Retina (tissue), 1 donor: ENCODE measurements at places on chromosomes 7 and 10.

DNA sequence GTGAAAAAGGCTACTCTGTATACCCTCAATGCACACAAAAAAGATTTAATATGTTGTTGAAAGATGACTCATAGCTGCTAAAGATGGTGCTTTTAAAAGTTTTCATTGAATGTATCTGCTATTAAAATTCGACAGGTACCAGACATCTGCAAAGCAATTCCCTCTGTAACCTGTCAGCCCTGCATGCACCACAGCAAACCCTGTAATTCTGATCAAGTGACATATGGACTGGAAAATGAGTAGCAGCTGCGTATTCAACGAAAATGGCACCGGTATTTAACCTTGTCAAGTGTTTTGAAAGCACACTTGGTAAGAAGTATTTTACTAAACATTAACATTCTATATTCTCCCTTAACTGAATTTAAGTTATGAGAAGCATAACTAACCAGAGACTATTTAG, 58.2 kb upstream of the PTPRN2 start:
- no peak for DNase-seq

- DNase-seq, result no peak
These were observed 704.0 kb upstream of the LRRN3 start for GRCh38 chr7:110386913-110387312.

DNA sequence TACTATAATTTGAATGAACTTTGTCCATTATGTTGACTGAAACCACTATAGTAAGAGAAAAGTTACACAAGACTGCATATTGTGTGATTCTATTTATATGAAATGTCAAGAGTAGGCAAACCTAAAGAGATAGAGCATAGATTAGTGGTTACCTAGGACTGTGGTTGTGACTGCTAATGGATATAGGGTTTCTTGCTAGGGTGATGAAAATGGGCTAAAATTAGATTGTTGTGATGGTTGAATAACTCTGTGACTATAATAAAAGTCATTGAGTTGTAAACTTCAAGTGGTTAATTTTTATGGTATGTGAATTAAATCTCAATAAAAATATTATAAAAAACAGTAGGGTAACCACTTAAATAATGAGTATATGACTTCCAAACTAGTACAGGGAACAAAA, 142.9 kb upstream of the AHR start:
- DNase-seq, result no peak

GRCh38 chr10:128879441-128880140, 587.5 kb upstream of the MGMT start:
- no peak for DNase-seq

DNA sequence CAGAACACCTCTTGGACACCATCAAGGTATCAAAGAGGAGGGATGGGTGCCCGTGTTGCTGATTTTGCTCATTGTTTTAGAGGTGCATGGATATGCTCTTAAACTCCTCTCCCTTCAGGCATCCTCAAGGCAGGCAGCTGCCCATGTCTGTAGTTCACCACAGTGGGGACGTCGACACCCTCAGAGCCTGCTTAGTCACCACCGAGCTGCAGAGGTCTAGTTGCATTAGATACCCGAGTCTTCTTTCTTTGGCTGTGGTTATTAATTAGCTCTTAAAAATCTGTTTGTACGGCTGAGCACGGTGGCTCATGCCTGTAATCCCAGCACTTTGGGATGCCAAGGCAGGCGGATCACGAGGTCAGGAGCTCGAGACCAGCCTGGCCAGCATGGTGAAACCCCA, 24.7 kb upstream of the TSPAN13 start:
- no peak for DNase-seq

- DNase-seq, result no peak
These were observed 124.1 kb downstream of the CAMK1D start for GRCh38 chr10:12473491-12473890.

GRCh38 chr7:50921114-50921813, 138.6 kb upstream of the GRB10 start:
- DNase-seq, result no peak

- DNase-seq, result no peak
These were observed 24.4 kb downstream of the CACNA2D1 start for GRCh38 chr7:82419200-82419599.

DNA sequence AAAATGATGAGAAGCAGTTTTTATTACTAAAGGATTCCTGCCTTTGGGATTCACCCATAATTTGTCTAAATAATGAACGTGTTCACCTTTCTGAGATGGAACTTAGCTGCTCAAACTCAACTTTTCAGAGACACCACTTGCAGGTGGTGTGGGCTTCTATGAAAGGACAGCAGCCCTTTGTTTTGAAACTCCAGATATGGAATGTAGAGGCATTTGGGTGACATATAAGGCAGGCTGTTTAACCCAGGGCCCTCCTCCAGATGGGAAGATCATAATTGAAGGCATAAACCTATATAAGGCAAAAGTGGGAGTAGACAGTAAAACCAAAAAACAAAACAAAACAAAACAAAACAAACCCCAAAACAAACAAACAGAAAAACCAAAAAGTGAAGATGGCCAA, 11.9 kb upstream of the HUS1 start:
- no peak for DNase-seq

DNA sequence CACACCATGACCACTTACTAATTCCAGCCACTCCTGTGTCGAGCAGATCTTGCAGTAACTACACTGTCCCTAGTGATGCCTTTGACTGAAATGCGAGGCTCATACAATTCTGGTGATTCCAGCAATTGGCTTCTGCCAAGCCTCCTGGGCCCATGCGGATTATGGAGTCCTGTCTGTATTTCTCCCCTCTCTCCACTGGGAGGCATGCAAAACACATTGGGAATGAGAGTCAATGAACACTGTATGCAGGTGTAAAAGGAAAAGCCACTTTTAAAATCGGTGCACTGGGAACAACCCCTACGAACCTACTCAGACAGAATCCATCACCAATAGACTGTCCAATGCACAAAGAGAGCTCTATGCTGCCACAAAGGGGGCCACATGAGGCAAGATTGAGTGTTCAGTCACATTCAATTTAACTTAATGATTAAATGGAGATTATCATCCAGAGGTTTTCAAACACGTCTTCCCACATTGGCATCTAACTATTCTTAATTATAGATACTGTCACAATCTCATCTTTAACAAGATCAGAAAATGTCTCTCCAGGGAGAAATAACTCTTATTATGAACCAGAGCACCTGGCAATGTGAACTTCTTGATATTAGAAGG, 550.6 kb downstream of the GLRX3 start:
- DNase-seq, result peak; percentile 51

DNA sequence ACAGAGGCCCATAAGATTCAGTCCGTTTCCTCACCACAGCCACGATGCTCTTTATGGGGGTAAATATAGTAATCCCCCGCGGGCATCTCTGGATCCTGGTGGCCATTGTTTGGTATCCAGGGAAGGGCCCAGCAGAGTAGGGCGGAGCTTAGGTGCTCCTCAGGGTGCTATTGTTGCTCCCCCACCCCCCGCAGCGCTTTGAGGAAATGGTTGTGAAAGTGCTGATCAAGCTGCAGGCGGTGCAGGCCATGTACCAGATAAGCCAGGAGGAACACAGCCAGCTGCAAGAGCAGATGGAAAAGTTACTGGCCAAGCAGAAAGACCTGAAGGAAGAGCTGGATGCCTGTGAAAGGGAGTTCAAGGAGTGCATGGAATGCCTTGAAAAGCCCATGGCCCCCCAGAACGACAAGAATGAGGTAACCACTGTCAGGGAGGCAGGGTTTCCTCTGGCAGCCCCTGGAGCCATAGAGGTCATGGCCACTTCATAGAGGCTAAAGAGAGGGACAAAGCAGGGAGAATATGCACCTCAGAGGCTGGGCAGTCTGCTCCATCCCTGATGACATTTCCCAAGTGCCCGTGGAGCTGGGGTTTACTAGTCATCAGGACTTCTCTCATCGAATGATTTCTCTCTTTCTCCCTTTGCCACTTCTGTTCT, 17.6 kb upstream of the FLNC start:
- DNase-seq, result no peak

GRCh38 chr10:86207226-86207625, 159.4 kb downstream of the GRID1 start:
- DNase-seq, result no peak

GRCh38 chr10:43960981-43961380, 312.3 kb upstream of the ZNF32 start:
- no peak for DNase-seq
